ENCODE measurements at places on chromosomes 5 and 9.

- no peak for DNase-seq
These were observed 19.2 kb downstream of the CETN3 start for GRCh38 chr5:90390326-90390725.

GRCh38 chr5:143271431-143271830 is 132.1 kb downstream of the NR3C1 start:
- DNase-seq = no peak

DNA sequence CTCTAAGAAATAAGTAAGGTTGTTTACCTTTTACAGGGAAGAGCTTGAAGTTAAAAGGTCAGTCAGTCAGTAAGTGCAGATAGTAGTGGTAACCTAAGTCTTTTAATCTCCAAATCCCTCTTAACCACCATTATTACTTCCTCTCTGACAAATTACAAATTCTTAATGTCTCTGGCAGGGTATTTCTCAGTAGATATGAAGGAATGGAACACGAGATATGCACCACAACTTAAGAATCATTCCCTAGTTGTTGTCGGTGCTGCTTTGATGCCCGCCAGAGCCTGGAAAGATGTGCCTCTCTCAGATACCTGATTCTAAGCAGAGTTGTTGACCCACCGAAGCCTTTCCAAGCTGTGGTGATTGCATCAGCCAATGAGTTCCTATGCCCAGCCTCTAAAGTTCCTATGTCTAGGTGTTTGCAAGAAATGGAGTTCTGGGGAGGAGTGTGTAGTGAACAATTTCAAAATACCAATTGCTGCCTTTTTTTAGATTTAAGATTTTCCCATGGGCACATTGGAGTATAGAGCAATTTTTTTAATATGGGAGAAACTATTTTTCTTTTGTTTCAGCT is 78.5 kb downstream of the CD180 start:
- no peak for DNase-seq

DNA sequence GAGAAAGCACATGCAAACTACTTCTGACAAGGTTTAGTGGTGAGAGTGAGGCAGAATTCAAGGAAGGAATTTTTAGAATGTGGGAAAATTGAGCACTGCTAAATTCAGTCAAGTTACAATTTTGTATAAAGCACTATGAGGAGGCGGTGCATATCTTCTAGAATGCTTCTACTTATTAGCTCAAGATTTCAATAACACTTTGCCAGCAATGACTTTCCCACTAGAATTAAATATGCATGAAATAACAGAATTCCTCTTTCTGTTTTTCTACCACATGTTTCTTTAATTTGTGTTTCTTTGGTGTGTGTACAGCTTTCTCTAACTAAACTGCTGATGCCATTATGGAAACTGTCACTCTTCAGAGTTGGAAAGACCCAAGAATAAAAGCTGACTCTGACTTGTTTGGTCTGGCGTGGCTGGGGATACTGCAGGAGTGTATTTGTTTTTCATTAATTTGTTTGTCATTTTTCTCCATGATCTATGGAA is 163.5 kb downstream of the ARSB start:
- DNase-seq = no peak

GRCh38 chr5:67414712-67415111 is 218.1 kb upstream of the CD180 start:
- peak; percentile 17 for DNase-seq

DNA sequence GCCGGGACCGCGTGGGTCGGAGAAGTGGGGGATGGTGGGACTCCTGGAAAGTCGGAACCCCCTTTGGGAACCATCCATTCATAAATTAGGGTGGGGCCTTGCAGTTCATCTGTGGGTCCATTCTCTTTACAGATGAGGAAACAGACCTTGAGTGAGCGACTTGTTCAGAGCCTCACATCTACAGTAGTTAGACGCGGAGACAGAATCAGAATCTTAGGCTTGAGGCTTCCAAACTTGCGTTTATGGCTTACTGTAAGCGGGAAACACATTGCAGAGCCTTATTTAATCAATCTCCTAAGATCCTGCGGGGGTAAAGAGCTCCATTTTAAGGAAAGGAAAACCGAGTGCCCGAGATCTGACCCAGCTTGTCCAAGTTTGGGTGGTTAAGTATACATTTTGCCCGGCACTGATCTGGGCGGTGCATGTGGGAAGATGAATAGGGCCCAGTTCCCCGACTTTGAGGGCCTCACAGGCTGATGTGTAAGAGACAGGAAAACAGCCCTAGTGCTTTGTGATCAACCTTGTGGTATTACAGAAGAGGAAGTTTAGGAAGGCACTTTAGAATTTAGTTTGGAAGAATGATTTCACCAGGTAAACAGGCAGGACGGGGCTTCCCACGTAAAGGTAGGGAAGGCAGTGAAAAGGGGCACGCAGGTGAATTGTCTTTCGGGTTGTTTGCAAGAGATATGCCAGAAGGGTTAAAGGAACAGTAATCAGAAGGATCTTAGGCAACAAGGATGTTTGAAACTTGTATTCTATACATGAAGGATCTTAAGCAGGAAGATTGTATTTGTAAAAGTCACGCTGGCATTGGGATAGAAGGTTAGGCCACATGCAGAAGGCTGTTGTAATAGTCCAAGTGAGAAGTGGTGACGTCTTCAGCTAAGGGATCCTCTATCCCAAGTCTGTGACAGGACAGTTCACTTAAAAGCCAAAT is 744 bp downstream of the TARS1 start:
- DNase-seq = peak; percentile 75

DNA sequence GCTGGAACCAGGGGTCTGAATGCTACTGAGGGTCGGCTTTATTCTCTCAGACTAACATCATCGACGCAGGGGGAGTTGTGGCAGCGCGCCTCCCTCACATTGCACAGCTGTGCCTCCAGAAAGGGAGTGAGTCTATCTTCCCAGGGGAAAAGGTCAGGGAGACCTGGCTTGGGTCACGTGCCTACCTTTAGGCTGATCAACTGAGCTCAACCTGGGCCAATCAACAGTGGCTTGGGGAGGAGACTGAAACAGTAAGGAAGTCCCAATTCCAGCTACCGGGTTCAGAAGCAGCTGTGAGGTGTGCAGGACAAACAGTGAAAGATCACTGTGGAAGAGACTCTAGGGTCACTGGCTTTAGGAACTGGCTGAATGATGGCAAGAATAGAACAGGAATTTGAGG is 14.3 kb downstream of the SNX30 start:
- DNase-seq = no peak

GRCh38 chr5:120199559-120199958 is 264.5 kb upstream of the PRR16 start:
- no peak for DNase-seq

DNA sequence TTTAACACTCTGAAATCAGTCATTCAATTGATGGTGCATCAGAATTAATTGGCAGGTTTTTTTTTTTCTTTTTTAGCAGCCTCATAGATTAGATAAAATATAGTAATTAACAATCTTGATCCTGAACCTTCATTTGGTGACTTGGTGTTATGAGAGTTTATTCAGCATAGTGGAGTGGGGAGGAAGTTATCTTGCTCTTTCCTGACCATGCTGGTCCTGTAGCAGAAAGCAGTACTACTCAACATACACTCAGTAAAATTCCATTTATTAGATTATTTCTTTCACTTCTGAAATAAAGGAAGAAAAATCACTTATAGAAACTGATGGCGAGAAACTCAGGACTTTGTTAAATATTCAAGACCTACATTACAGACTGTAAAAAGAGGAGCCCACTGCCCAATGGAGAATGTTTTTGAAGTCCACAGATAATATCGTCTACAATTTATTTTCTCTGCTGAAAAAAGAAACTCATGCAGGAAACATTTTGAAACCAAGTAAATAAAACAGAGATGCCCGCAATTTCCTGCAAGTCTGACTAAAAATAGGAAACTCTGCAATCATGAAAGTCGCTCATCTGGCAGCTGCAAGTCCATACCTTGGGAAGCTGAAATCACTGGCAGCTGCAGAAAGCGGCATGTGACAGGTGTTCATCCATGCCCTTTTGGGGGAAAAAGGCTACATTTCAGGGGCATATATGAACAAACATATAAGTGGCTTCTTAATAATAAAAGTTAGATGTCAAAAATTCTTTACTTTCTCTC is 233.2 kb upstream of the RFX3 start:
- DNase-seq = no peak

DNA sequence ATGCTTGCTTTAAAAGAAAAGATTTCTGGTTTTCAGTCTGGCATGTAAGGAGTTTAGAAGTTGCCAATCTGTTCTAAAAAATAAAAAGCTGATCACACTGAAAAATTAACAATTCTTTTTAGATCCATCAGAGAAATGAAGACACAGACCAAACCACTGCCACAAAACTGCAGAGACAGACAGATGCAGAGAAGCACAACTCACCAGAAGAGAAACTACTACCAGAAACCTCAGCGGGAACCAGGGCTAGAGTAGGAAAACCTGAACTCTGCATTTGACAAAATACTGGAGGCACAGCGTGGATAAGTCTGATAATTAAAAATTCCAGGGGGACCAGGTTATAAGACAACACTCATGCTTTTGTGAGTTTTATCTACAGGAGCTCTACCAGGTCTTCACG is 28.8 kb downstream of the FBXL17 start:
- no peak for DNase-seq

- DNase-seq = no peak
These were observed 146.2 kb downstream of the CDH12 start for GRCh38 chr5:22706901-22707300.

DNA sequence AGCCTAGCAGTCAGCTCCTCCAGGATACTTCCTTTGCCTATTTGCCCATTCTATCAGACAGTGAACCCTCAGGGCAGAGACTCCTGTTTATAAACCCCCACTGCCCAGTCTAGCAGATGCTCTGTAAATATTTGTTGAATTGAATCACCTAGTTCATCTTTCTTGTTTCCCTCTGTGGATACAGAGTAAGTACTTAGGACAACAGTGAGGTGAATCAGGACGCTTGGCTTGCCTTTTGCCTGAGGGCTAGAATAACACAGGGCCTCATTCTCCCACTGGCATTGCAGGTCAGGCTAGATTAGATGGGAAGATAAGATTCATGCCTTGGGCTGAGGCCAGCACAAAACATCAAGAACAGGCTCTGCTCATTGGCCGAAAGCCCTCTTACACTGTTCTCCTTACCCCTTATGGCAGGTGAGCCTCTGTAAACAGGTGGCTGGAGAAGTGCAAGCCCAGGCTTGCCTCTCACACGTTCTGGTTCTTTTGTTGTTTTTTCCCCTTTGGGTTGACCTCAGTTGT is 22.2 kb downstream of the TNFSF8 start:
- no peak for DNase-seq

DNA sequence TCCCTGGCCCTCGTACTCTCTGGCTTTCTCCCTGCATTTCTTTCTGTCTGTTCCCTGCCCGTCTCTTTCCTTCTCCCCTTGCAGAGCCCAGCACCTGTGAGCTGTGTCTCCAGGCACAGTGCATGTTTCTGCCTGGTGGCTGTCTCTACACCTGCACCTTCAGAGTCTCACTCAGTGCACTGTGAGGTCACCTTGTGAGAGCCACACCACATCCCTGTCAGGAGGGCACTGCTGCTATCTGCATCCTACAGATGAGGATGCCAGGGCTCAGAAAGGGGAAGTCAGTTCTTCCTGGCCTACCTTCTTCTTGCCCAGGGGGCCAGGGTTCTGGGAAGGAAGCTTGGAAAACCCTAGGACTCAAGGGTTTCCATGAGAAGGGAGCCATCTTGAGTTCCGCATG is 69.7 kb upstream of the NEURL1B start:
- no peak for DNase-seq

DNA sequence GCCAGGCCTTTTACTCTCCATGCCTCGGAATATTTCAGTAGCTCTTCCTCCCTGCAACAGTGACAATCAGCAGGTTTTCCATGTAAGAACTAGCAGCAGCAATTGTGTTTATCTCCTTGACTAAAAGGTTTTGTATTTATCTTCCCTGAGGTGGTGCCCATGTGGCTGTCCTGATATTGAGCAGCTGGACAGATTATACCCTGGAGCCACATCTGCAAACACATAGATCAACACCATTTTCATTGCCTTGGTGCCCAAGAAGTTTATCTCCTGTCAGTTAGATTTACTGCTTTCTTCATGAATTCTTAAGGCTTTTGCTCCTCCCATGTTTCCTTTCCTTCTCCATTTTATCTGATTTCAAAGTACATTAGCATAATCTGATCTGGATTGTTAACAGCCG is 378.4 kb downstream of the SPATA31D1 start:
- no peak for DNase-seq

DNA sequence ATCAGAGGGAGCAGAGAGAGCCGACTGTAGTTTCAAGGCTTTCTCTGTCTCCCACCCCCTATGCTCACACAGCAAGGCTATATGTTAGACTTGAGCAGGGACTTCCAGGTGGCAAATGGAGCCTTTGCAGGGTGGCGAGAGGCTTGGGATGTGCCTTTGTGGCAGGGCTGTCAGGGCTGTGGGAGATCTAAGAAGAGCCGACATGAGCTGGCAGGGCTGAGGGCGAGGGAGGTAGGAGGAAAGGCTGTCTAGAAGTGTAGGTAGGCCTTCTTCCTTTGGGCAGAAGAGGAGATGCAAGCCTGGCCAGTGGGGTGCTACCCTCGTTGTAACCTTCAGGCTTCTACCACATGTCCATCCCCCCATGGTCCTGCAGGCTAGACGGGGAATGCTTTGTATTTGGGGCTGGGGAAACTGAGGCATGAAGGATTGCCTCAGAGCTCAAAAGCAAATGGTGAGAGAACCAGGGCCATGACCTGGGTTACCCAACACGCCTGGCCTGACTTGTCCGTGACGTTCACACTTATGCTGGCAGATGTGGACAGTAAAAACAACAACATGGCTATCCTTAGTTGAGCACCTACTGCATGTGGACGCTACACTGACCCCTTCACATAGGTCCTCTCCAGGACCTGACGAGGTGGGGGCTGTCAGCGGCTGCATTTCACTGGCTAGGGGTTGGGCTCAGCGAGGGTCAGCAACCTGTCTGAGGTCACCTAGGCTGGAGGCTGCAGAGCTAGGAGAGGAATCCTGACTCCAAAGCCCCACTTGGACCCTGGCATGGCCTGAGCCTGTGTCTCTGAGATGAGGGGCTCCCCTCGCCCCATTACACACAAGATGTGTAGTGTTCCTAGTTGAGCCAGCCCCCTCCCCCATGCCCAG is 15.3 kb downstream of the CXXC5 start:
- no peak for DNase-seq

DNA sequence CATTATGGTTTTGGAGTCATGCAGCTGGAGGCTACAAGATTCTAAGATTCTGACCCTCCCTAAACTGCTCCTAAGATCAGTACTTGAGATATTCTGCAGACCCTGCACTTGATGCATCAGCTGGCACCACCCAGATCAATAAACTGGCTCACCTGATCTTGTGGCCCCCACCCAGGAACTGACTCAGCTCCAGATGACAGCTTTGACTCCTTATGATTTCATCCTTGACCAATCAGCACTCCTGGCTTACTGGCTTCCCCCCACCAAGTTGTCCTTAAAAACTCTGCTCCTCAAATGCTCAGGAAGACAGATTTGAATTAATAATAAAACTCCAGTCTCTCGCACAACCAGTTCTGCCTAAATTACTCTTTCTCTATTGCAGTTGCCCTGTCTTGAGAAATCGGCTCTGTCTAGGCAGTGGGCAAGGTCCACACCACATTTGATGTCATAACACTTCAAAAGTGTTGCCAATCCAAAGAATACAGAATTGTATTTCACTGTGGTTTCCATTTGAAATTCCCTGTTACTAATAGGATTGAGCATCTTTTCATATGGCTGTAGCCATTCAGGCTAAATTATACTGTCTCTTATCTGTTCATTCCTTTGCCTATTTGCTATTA is 14.8 kb upstream of the SLC30A5 start:
- no peak for DNase-seq

- no peak for DNase-seq
These were observed 33.5 kb upstream of the TMEM252 start for GRCh38 chr9:68574150-68574549.
